Activated CD4-positive, alpha-beta T cell treated with anti-CD3 and anti-CD28 coated beads, Interleukin-2, Interleukin-6, amounts not matched to agents 100 ng/mL and 50 ng/mL, durations not matched to agents 16 hours and 8 hours (primary cell): ENCODE measurements at places on chromosomes 11 and 22.

- no peak for DNase-seq
These were observed 10.4 kb upstream of the MIEF1 start for GRCh38 chr22:39491696-39492095.

GRCh38 chr22:32546496-32546895 is 71.9 kb downstream of the FBXO7 start:
- DNase-seq: no peak

DNA sequence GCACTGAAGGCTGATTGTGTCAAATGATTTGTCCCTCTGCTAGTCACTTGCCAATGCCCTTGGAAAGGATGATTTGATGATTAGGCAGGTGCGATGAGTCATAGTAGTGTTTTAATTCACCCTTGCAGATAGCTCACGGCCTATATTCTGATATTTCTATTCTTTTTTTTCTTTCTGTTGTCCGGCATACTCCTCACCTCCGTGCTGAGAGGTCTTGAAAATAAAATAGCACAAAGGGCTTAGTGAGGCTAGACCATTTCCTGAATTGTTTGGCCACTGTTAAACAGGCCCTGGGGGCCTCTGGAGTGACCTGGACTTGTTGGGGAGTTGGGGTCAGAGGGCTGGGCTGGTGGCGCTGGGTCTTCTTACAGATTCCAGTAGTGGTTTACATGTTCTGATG is 99.8 kb downstream of the ZBTB16 start:
- DNase-seq: no peak

DNA sequence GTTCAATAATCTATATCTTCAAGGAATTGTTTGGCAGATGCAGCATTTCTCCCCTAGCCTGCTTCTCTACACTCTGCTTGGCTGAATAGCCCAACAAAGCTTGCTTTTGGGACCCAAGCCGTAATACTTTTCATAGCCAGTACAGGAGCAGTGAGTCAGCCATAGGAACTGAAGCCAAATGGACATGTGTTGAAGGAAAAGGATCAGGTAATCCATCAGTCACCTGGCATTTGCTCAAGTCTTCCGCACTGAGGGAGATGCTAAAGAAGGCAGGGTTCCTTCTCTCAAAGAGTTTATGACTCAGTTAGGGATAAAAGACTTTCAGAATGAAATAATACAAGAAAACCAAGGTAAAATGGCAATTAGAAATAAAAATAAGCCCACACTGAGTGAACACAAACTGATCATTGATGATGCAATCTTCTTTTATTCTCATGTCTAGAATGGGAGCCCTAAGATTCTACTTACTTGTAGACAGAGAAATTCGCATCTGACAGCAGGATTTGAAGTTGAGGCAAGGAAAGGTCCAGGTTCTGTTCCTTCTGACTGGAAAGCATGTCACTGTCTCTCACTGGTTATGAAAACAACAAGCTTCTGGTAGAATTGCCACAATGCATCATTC is 13.2 kb downstream of the C11orf87 start:
- no peak for DNase-seq

GRCh38 chr11:105618343-105618955 is 8.6 kb downstream of the GRIA4 start:
- DNase-seq: no peak

DNA sequence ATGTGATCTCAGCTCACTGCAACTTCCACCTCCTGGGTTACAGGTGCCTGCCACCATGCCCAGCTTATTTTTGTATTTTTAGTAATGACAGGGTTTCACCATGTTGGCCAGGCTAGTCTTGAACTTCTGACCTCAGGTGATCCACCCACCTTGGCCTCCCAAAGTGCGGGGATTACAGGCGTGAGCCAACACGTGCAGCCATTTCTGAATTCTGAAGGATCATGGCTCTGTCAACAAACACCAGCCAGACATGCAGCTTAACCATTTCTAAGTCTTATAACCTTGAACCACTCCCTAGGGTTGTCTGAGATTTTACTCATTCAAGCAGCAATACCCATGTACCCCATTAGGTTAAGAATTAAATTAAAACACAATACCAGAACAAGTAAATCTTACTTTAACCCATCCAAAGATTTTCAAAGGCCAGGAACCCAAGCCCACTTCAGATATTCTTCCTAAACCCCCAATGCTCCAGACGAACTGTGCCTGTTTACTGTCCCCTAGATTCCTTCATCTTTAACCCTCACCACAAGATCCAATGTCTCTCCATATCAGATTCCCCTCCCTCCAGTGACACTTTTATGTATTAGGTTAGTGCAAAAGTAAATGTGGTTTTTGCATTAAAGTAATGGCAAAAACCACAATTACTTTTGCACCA is 4.0 kb downstream of the RPS13 start:
- DNase-seq: no peak

- no peak for DNase-seq
These were observed 13.1 kb downstream of the TREH start for GRCh38 chr11:118666371-118666770.

DNA sequence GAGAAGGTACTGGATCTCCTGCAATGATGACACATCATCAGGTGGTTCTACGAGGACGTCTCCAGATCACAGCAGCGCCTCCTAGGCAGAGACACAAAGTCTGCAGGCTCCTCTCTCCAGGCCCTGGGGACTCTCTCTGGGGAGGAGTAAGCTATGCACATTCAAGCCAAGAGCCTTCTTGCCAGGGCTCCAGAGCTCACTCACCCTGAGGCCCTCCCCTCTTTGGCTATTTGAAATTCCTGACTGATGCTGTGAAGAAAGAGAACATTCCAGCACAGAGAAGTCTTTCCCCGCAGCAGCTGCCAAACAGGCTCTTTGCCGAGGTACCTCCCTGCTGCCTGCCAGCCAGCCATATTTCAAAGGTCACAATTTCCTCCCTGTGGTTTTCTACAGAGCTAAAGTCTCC is 204.9 kb downstream of the CSNK2A3 start:
- no peak for DNase-seq

DNA sequence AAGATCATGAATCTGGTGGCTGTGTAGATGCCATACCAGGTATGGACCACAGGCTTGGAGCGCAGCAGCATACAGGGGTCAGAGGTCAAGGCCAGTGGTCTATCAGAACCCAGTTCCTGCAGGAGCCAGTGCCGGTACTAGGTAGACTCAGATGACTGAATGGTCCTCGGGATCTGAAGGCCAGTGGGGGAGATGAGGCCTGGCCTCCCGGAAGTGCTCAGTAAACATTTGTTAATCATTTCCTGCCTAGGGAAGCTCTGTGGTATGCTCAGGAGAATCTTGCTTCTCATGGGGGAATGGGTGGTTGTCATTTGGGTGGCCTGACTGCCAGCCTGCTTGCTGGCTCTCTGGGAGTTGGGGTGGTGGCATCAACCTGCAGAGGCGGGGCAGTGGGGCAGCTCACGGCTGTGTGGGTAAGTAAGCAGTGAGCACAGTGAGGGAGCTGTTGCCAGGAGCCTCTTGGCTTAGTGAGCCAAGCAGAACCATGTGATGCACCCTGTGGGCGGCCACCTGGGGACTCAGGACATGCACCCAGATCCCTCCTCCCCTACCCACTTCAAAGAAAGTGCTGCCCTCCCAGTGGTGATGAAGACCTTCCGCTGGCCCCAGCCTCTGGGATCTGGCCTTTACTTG is 33.0 kb downstream of the PTPRJ start:
- peak; percentile 88 for DNase-seq

- peak; percentile 47 for DNase-seq
These were observed at the start of gene SHISA8 for GRCh38 chr22:41915035-41915785. Gene SHISA8, minus strand, starts transcription at chr22:41915074. Its CDS starts 407 bp downstream, at chr22:41914667.

DNA sequence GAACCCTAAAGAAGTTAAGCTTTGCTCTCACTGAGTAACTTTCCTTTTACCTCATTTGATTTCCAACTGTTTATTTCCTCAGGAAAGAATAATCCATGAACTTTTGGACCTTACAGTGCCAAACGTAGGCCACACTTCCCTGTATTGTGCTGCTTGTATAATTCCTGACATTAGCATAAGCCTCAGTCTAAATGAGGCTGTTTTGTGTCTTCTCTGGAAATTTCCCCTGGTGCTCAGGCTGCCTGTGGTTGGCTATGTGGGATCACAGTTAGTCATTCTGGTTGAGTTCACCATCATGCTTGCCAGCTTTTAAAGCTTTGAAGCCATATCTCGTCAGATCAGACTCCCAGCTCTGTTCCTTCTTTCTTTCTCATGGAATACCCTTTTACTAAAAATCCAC is 107.0 kb downstream of the FAM76B start:
- DNase-seq: peak; percentile 57
